GM23338 (cell line): ENCODE measurements at places on chromosomes 11 and 22. TPM values are rescaled to one million over a fixed set of nuclear protein-coding genes. Genes with fewer than 3 reads are reported as not detected.

TRIM77 gene
- not detected in 2 replicates for polyA plus RNA-seq

UBASH3B gene
- 2.1 and 2.6 TPM in 2 replicates for polyA plus RNA-seq

C22orf42 gene
- polyA plus RNA-seq: 0.49 and 1.2 TPM in 2 replicates

TBX1 gene
- 0.19 TPM in 2 replicates for polyA plus RNA-seq

PLAAT4 gene
- polyA plus RNA-seq: 4.6 and 5.0 TPM in 2 replicates

FXYD6 gene
- polyA plus RNA-seq: 21.8 and 26.2 TPM in 2 replicates
